ENCODE measurements at places on chromosomes 5 and 9. TPM values are rescaled to one million over a fixed set of nuclear protein-coding genes. Genes with fewer than 3 reads are reported as not detected.

TARS1 gene
- total RNA-seq = 118 TPM

GRCh38 chr5:5132234-5132633, 7.9 kb upstream of the ADAMTS16 start:
- H3K36me3 ChIP-seq = no peaks in the 10 kb centered on the region
- H3K4me3 ChIP-seq = no peak overlapping the region
- no peaks in the 10 kb centered on the region for H3K4me1 ChIP-seq

- peaks cover 26% of the 10 kb centered on the region for H3K4me1 ChIP-seq
- no peak for DNase-seq
- peak overlapping the region; percentile 77 for H3K4me3 ChIP-seq
- no peaks in the 10 kb centered on the region for H3K36me3 ChIP-seq
- peak overlapping the region; percentile 76 for H3K27ac ChIP-seq
These were observed 694 bp upstream of the PHPT1 start for GRCh38 chr9:136848393-136849037.

GRCh38 chr9:76985581-76985980, 33.9 kb upstream of the FOXB2 start:
- H3K27ac ChIP-seq = no peak overlapping the region
- H3K27me3 ChIP-seq = no peaks in the 10 kb centered on the region
- no peaks in the 10 kb centered on the region for H3K4me1 ChIP-seq
- no peak for DNase-seq
- no peak overlapping the region for H3K4me3 ChIP-seq
- no peaks in the 10 kb centered on the region for H3K36me3 ChIP-seq

ISCA1 gene
- total RNA-seq = 24.1 TPM

DNA sequence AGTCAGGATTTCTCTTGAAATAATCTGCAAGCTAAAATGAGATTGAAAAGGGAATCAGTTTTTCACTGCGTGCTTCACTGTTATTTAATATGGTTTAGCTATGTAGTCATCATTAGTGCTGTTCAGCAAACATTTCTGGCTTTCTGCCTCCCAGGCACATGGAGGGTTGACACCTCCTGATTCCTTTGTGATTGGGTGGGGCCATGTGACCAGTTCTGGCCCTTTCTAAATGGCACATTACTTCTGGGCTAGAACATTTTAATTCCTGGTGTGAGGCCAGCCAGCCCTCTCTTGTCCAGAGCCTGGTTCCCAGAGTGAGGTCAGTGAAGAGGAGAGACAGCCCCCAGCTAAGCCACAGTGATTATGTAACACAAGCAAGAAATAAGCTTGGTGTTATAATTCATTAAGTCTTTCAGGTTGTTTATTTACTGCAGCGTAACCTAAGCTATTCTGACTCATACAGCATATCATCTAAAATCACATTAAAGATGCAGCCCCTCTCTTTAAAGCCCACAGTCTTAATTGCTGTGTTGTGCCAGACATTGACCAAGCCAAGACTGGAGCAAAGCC, 17.4 kb upstream of the ARSI start:
- H3K27me3 ChIP-seq = no peaks in the 10 kb centered on the region
- peak; percentile 90 for DNase-seq
- H3K27ac ChIP-seq = no peak overlapping the region
- no peak overlapping the region for H3K4me3 ChIP-seq

GRCh38 chr5:158272409-158272808, 413.5 kb upstream of the CLINT1 start:
- no peaks in the 10 kb centered on the region for H3K36me3 ChIP-seq
- no peak overlapping the region for H3K27ac ChIP-seq
- H3K27me3 ChIP-seq = no peaks in the 10 kb centered on the region
- no peaks in the 10 kb centered on the region for H3K4me1 ChIP-seq
- no peak for DNase-seq

REEP2 gene
- total RNA-seq = 2.5 TPM

LMX1B gene
- 0.05 TPM for total RNA-seq

MYMK gene
- not detected for total RNA-seq

DNA sequence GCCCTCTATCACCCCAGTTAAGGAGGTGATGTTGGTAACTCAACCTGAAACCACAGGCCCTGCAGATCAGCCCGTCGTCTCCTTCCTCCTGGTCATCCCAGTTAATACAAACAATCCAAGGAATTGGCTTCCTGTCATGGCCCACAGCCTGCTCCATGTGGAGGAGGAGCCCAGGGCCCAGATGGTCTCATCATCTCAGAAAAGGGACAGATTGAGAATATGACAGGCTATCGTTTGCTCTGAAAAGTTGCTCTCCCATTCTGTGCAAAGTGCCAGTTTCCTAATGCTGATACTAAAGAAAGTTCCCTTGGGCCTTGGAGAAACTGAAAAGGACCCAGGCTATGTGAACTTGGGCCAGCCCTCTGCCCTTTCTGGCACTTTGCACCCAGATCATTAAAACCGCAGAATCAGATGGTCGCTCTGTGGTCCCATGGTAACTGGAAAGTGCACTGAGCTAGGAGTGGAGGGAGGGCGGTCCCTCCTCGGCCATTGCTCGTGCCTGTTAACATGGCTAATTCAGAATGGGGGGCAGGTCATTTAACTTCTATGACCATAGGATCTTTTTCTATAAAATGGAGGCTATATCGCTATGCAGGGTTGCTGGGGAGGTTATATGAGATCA, 675 bp upstream of the SPAAR start:
- H3K27ac ChIP-seq = peak overlapping the region; percentile 95
- DNase-seq = no peak
- no peaks in the 10 kb centered on the region for H3K27me3 ChIP-seq
- H3K4me3 ChIP-seq = no peak overlapping the region
- H3K36me3 ChIP-seq = no peaks in the 10 kb centered on the region

HNRNPH1 gene
- 404 TPM for total RNA-seq

- H3K27me3 ChIP-seq = no peaks in the 10 kb centered on the region
- no peak overlapping the region for H3K4me3 ChIP-seq
- H3K4me1 ChIP-seq = no peaks in the 10 kb centered on the region
- no peak overlapping the region for H3K27ac ChIP-seq
These were observed 59.1 kb upstream of the PHF2 start for GRCh38 chr9:93517331-93517730.

DNA sequence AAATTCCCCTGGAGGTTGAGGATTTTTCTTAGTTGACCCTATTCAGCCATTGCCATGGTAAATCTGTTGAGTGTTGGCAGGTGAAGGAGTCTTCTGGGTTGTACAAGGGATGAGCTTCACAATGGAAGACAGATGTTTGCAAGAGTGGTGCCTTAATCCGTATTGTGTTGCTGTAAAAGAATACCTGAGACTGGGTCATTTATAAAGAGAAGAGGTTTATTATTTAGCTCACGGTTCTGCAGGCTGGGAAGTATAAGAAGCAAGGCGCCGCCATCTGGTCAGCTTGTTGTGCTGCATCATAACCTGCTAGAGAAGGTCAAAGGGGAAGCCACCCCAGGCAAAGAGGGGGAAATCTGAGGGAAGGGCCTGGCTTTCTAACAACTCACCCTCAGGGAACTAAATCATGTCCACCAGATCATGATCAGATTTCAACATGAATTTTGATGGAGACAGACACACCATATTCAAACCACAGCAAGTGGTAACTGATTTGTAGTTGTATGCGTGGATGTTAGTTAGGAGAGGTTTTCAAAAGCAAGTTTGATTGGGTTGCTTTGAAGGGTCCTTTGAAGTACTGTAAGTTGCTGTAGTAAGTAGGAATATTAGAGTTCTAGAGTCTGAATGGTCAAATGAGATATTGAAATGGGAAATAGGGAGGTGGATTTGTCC, 2.5 kb downstream of the TNPO1 start:
- no peak overlapping the region for H3K27ac ChIP-seq
- H3K4me1 ChIP-seq = peaks cover 13% of the 10 kb centered on the region
- DNase-seq = peak; percentile 77
- no peaks in the 10 kb centered on the region for H3K27me3 ChIP-seq
- no peak overlapping the region for H3K4me3 ChIP-seq

ZNF484 gene
- 9.3 TPM for total RNA-seq

TAF11L10 gene
- not detected for total RNA-seq

TPD52L3 gene
- not detected for total RNA-seq

DNA sequence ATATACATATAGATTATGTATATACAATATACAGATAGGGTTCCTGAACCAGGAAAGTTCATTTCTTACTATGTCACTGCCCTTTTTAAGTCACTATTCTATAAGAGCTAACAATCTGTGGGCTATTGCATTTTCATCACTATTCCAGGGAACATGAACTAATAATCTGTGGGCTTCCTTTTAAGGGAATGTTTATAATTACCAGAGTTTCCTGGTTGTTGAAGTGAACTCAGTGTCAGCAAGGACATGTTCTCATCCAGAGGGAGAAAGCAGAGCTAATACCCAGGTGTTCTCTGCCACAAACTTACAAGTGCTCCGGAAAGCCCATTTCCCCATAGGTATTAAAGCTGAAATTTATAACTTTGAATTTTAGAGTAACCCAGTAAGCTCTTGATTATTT, 69.6 kb downstream of the CWC27 start:
- H3K4me1 ChIP-seq = no peaks in the 10 kb centered on the region
- no peak for DNase-seq
- no peak overlapping the region for H3K4me3 ChIP-seq
- H3K27me3 ChIP-seq = no peaks in the 10 kb centered on the region
- H3K27ac ChIP-seq = peak overlapping the region; percentile 7

TSSK1B gene
- not detected for total RNA-seq

GRCh38 chr5:17218353-17219005, 1.0 kb downstream of the BASP1 start:
- H3K27me3 ChIP-seq = no peaks in the 10 kb centered on the region
- H3K27ac ChIP-seq = peak overlapping the region; percentile 69
- H3K36me3 ChIP-seq = no peaks in the 10 kb centered on the region
- DNase-seq = peak; percentile 32
- H3K4me3 ChIP-seq = peak overlapping the region; percentile 57

GRCh38 chr5:27171761-27172261, 133.4 kb upstream of the CDH9 start:
- H3K4me1 ChIP-seq = no peaks in the 10 kb centered on the region
- H3K27ac ChIP-seq = no peak overlapping the region
- no peaks in the 10 kb centered on the region for H3K36me3 ChIP-seq
- H3K4me3 ChIP-seq = no peak overlapping the region
- peak; percentile 3 for DNase-seq

DNA sequence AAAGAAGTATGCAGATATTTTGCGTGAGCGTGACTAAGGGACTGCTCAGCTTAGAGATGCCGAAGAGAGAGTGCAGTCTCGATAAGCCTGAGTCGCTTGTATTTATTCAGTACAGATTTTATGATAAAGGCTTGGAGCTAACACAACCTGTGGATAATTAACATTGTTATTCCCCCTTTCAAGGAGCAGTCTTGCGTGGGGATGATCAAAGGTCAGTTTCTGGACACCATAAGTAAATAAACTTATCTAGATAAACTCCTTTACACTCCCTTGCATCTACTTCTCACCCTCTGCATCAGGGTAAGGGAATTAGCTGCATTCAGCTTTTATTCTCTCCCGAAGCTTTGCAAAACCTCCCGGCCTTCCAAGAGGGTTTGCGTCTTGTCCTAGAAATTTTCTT, 357.8 kb upstream of the ST8SIA4 start:
- no peak overlapping the region for H3K27ac ChIP-seq
- H3K4me1 ChIP-seq = no peaks in the 10 kb centered on the region
- no peak overlapping the region for H3K4me3 ChIP-seq
- no peaks in the 10 kb centered on the region for H3K36me3 ChIP-seq
- no peaks in the 10 kb centered on the region for H3K27me3 ChIP-seq
- no peak for DNase-seq

- no peaks in the 10 kb centered on the region for H3K36me3 ChIP-seq
- DNase-seq = no peak
- no peak overlapping the region for H3K4me3 ChIP-seq
- no peaks in the 10 kb centered on the region for H3K27me3 ChIP-seq
- no peak overlapping the region for H3K27ac ChIP-seq
- H3K4me1 ChIP-seq = no peaks in the 10 kb centered on the region
These were observed 53.7 kb upstream of the PIP5K1B start for GRCh38 chr9:68651280-68651893.

SHOC1 gene
- 0.29 TPM for total RNA-seq

DNA sequence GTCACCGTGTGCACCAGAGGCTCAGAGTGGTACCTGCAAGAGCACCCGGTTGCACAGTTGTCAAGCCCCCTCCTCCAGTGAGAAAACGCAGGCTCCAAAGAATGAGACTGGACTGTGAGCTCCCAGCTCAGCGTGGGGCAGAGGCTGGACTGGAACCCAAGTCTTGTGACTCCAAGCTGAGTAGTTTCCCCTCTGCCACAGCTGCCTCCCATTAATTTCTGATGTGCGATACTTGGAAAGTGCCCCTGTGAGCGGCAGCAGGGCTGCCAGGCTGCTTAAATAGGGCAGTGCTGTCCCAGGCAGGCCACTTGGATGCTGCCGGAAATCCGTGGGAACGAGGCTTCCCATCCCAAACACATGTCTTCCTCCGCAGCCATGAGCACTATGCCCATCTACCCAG, 62.2 kb upstream of the ANGPTL2 start:
- DNase-seq = no peak
- H3K36me3 ChIP-seq = no peaks in the 10 kb centered on the region
- no peak overlapping the region for H3K4me3 ChIP-seq

DNA sequence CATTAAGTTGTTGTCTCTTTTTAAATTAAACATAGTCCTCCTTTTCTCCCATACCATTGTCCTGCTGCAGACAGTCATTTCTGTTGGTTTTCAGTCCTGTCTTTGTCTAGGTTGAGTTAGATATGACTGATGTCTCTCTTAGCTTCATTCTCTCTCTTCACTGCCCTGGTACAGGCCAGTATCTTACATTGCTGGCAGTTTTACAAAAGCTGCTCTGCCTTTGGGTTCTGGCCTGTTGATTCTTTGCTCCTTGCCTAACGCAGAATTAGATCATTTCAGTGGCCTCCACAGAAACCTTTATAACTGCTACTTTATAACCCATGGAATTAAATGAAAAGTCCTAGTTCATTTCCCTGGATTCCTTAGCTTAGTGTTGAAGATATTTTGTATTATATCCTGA, 33.7 kb downstream of the GPR21 start:
- no peaks in the 10 kb centered on the region for H3K36me3 ChIP-seq
- H3K27me3 ChIP-seq = no peaks in the 10 kb centered on the region
- H3K4me1 ChIP-seq = no peaks in the 10 kb centered on the region
- H3K4me3 ChIP-seq = no peak overlapping the region

PKD2L2 gene
- total RNA-seq = not detected

PPP1R26 gene
- 20.7 TPM for total RNA-seq

- no peaks in the 10 kb centered on the region for H3K36me3 ChIP-seq
- no peak overlapping the region for H3K4me3 ChIP-seq
- H3K27ac ChIP-seq = no peak overlapping the region
- DNase-seq = no peak
- peaks cover 25% of the 10 kb centered on the region for H3K4me1 ChIP-seq
- no peaks in the 10 kb centered on the region for H3K27me3 ChIP-seq
These were observed 130.8 kb downstream of the ARHGAP26 start for GRCh38 chr5:142900927-142901326.

- DNase-seq = no peak
- no peak overlapping the region for H3K27ac ChIP-seq
- H3K27me3 ChIP-seq = no peaks in the 10 kb centered on the region
These were observed 17.1 kb downstream of the RNF44 start for GRCh38 chr5:176519810-176520720.
